MV-4-11 (cell line): ENCODE measurements at places on chromosomes 7 and 10.
A peak's percentile ranks its signal among the peaks of the same experiment; 100 is the strongest.

DNA sequence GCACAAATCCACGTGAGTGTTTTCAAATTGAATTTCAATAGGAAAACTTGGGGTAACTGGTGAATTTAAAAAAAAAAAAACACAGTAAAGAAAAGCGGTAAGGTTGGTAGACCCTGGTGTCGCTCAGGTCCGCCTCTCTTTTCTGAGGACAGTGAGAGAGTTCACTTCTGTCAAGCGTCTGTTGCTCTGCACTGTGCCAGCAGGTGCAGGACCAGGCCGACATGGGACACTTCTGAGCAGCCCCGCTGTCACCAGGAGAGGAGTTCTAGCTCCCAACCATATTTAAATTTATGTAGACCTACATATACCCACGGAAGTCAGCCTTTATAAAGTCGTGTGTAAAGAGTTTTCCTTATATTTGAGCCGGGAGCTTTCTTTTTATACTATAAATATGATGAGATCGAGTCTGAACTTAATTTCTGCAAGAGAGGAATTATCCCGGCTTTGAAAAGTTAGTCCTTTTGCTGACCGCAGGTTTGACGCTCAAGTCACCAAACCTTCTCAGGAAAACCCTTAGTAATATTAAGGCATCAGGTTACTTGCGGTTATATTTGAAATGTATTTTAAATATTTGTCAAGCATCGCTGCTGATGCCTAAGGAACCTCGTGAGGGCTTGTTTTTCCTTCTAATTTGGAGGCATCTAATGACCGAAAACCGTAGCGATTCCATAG is 531 bp downstream of the IKZF1 start:
- peak; percentile 39 for DNase-seq

- no peak for DNase-seq
These were observed 50.0 kb downstream of the JAKMIP3 start for GRCh38 chr10:132115732-132116131.

- DNase-seq, result no peak
These were observed 59.7 kb upstream of the PRSS1 start for GRCh38 chr7:142689439-142690120.

GRCh38 chr7:28955718-28956607 is 2.2 kb downstream of the TRIL start:
- DNase-seq, result no peak

DNA sequence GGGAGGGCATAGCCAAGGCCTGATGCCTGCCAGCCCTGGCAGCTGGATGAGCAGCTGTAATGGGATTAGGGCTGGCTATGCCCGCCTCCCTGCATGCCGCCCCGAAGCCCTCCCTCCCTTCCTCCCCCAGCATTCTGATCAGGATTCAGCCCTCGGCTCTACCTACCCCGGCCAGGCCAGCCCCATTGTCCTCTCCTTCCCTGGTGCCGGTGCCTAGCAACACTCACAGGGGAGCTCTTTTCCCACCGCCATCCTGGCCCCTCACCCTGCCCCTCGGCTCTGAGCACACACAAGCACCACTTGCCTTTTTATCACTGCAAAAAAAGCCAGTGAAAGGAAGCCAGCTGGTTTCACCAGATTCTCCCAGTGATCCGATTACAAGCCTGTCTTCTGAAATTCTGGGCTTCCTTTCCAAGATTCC is 9.0 kb upstream of the ADCYAP1R1 start:
- DNase-seq, result no peak

- no peak for DNase-seq
These were observed 565.9 kb upstream of the NRG3 start for GRCh38 chr10:81309041-81309552.

DNA sequence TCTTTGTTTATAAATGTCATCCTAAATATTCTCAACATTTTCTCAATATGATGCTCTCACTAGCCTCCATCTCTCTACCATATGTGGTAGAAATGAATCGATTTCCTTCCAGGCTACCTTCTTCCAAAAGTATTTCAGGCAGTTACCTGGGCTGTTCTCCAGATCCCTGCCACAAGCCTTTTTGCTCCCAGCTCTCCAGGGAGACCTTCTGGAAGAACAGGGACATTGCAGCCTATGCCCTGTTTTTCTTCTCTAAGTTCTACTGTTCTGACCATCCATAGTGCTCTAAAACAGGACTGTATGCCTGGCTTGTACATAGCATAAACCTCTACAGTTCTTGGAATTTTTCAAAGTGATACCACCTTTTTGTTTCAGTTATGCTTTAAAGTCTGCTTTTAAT is 552.8 kb downstream of the ANKRD7 start:
- DNase-seq, result no peak

GRCh38 chr10:17116193-17116592 is 13.4 kb downstream of the CUBN start:
- DNase-seq, result no peak

DNA sequence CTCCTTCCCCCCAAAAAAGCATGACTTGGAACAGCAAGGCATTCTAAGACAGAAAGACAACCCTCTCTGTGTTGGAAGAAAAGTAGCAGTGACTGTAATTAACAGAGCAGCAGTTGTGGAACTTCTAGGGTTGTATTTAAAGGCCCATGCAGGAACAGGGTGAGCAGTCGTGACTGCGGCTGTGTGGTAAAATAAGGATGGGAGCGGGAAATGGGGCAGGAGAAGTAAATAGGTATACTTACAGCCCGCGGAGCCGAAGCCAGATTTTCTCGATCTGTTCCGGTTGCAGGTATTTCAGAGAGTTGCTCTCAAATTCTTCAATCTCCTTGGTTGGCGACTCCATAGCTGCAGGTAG is 179 bp downstream of the PDE1C start:
- no peak for DNase-seq
